AG09319 (cell line): ENCODE measurements at places on chromosomes 6 and 20.

DNA sequence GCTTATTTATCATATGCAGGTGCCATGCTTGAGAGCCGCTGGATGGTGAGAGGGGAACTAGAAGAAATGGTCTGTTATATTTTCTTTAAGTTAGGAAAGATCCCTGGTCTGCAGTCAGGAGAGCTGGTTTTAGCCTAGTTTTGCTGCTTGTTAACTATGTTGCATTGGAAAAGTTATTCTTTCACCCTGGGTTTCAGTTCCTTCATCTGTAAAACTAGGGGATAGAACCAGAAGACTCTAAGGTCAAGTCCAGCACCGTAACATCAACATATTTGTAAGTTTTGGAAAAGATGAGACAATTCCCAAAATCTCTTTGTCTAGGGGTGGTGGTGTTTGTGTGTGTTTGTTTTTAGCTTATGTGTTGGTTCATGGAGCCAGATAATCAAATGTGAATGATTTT, 304.0 kb downstream of the QKI start:
- DNase-seq: no peak

- DNase-seq: no peak
Measured at GRCh38 chr6:91490671-91491301, 903.9 kb upstream of the MAP3K7 start.

DNA sequence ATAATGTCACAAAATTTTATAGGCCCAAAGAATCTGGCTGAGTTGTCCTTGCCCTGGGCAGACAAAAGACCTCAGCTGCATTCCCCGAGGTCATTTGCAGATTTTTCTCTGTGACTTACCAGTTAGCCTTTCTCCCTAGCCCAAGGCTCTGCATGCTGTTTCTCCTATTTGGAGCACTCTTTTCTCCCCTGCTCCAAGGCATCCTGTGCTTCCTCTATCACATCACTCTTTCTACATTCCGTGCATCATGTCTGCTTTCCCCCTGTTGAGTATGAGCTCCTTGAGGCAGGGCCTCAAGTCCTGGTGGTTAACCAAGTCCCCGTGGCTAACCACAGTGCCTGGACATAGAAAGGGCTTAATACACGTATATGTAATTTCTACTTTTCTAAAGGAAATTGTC, 593 bp upstream of the GSTA3 start:
- no peak for DNase-seq

- no peak for DNase-seq
Measured at GRCh38 chr20:18650224-18650623, 62.4 kb downstream of the DTD1 start.

DNA sequence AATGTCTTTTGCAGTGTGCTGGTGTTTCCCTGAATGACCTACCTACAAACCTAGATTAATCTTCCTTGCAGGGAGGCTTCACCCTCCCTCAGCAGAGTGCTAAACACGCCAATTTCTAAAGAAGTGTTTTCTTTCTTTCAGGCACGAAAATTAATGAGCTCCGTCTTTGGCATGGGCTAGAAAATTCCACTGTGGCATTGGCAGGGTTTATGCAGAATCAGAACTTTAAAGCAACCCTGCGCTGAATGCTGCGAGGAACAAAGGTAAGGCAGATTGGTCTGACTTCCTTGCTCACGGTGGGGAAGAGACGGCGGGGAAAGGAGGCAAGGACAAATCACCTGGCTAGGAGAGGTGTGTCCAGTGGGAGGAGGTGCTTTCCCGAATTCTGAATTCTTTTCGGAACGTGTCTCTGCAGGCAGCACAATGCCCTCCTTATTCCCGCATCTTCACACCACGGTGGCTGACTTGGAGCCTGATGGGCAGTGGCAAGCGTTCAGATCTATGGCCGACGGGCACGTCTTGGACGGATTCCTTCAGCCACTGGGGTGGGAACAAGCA, 6.2 kb upstream of the BANF2 start:
- DNase-seq: no peak

GRCh38 chr20:38857703-38858102, 52.2 kb downstream of the PPP1R16B start:
- no peak for DNase-seq
